Renal cortex interstitium (tissue), 15 donors: ENCODE measurements at places on chromosomes 16 and 17.

GRCh38 chr17:8622191-8622590, 8.3 kb downstream of the MYH10 start:
- no peak for DNase-seq

DNA sequence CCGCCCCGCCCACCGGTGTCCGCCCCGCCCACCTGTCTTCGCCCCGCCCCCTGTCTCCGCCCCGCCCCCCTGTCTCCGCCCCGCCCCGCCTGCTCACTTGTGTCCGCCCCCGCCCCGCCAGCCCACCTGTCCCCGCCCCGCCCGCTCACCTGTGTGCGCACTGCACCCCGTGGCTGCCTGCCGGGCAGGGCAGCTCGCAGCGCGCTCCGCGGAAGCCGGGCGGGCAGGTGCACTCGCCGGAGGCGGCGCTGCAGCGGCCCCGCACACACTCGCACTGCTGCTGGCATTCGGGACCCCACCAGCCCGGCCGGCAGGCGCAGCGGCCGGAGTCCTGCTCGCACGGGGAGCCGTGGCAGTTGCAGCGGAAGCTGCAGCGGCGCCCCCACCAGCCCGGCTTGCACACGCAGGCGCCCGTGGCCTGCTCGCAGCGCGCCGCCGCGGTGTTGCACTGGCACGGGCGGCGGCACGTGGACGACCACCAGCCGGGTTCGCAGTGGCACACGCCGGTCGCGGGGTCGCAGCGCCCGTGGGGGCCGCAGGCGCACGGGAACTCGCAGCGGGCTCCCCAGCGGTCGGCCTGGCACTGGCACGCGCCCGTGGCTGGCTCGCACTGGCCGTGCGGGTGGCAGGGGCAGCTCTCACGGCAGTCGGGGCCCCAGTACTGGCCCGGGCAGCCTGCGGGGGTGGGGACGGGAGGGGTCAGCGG, 2.1 kb downstream of the SCARF1 start:
- DNase-seq, result no peak

DNA sequence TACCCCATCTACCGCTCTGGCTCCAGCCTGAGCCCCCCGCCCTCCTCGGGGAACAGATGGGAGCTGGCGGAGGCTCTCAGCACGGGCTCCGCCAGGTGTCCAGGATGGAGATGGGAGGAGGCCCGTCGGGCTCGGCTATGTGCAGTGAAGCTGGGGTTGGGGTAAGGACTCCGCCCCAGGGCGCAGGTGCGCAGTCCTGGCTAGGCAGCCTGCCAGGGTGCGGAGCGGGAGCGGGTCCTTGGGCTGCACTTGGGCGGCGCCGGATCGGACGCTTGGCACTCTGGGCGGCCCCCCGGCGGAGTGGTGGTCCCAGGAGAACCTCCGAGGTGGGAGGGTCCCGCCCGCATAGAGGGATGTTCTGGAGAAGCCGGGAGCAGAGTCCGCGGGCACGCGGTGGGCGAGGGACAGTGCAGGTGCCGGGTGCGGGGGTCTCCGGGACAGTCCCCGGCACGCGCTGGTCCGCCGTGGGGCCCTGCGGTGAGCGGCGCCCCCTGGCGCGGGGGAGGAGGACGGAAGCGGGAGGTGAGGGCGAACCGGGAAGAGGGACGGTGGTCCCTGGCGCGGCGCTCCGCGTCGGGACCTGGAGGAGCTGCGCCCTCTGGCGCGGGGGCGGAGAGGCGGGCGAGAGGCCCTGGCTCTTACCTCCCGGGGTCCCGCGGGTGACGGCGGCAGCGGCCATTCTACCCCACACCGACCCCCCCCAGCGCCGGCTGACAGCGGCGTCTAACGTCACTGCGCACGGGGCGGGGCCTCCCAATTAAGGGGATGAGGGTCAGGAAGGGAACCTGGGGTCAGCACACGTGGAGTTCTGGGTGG, at the start of gene CAMTA2:
Gene CAMTA2, minus strand, starts transcription at position 725 of the 816 bp plus-strand sequence. CDS start 1,453 bp downstream, outside the sequence.
- peak; percentile 73 for DNase-seq

DNA sequence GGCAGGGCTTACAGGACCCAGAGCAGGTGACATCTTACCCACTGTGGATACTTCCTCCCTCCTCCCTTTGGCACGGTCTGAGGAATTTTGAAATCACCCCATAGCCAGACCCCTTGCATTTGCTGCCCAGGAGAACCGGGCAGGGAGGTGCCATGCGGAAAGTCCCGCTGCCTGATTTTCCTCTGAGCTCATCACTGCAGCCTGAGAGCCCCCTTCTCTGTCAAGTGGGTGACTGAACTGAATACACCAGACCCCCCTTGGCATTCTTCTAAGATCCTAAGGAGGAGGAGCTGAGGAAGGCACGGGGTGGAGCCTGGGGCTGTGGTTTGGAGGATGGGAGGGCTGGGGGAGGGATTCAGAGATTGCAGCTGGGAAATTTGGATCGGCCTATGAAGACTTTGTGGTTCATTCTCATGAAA, 173.4 kb downstream of the RAB11FIP4 start:
- DNase-seq, result no peak

- DNase-seq, result no peak
These were observed 7.1 kb downstream of the IGSF6 start for GRCh38 chr16:21645261-21645721.

GRCh38 chr16:16073001-16073545, 123.7 kb downstream of the ABCC1 start:
- DNase-seq, result no peak

DNA sequence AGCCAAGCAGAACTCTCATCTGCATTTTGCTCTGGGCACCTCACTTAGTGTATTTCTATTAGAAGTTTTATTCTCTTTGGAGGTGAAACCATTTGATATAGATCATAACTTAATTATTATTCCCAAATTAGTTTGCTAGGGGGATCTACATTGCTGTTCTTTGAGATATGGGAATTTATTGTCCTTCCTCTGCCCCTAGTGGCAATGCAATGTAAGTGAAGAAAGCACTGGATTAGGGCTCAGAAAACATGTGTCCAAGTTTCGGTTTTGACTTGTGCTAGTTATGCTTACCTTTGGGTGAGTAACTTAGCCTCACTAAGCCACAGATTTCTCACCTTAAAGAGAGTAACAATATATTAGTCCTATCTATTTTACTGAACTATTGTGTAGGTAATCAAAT, 2.9 kb downstream of the KRT39 start:
- no peak for DNase-seq

- no peak for DNase-seq
These were observed 24.6 kb downstream of the NME3 start for GRCh38 chr16:1746693-1747195.

- no peak for DNase-seq
These were observed 285.2 kb downstream of the SEC14L1 start for GRCh38 chr17:77425791-77426641.

DNA sequence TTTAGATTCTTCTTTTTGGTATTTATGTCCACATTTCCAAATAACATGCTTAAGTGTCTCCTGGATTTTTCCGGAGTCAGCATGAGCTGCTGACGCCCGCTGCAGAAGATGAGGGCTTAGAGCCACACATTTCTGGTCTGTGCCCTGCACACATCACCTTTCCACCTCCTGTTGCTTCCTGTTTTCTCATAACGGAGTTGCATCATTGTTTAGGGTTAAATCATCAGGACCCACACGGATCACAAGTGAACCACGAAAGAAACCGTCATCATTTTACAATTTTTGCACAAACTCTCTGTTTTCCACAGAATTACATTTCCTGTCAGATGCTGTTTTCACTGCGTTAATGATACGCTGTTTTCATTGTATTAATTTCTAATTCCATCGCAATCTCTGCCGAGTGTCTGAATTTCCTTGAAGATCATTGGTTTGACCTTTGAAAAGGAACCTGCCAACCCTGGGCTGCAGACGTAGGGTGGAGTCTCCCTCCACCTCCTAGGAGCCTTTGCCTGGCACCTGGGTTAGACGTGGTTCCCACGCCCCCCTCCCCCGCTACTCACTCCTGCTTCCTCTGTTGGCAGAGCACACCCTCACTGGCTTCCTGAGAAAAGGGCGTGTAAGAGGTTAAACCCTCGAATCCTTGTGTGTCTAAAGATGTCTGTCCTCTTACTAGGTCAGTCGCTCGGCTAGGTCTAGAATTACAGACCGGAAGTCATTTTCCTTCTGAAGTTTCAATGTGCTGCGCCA, 68.2 kb downstream of the RNF213 start:
- DNase-seq, result no peak

DNA sequence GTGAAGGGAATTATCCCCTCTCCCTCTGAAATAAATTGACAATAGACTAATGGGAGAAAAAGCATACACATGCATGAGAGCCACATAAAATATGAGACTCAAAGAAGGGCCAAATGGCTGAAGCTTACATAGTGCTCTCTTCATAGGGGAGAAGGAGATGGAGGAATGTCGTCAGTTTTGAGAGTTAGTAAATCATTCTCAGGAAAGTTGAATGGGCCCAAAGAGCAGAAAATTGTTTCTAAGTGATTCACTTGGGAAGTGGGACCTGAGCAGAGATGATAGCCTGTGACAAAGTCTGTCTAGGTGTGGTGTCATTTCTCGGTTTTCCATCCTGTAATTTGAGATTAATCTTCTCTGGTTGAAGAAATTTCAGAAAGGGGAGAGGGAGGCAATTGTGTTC, 35.0 kb downstream of the BCAS3 start:
- no peak for DNase-seq

- no peak for DNase-seq
These were observed 6.8 kb upstream of the RBFOX1 start for GRCh38 chr16:7325834-7326233.

GRCh38 chr17:17951524-17951923, 20.7 kb downstream of the TOM1L2 start:
- no peak for DNase-seq

DNA sequence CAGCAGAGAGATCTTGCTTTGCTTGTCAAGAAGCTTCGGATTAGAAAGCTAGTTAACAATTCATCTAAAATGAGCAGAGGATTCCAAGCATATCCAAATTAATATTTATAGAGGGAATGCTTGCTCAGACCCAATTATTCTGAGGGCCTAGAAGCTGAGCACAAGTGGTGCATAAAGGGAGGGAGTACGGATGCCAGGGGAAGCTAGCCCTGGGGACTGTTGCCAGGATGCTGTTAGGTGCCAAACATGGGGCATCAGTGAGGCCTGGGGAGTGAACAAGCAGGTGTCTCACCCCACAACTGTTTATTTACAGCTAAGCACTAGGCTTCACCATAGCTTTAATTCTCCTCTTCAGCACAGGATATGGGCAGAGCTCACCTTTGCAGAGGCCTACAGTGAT, 684.1 kb upstream of the C16orf82 start:
- DNase-seq, result no peak

GRCh38 chr16:63323055-63323454, 1286.8 kb upstream of the CDH8 start:
- no peak for DNase-seq

DNA sequence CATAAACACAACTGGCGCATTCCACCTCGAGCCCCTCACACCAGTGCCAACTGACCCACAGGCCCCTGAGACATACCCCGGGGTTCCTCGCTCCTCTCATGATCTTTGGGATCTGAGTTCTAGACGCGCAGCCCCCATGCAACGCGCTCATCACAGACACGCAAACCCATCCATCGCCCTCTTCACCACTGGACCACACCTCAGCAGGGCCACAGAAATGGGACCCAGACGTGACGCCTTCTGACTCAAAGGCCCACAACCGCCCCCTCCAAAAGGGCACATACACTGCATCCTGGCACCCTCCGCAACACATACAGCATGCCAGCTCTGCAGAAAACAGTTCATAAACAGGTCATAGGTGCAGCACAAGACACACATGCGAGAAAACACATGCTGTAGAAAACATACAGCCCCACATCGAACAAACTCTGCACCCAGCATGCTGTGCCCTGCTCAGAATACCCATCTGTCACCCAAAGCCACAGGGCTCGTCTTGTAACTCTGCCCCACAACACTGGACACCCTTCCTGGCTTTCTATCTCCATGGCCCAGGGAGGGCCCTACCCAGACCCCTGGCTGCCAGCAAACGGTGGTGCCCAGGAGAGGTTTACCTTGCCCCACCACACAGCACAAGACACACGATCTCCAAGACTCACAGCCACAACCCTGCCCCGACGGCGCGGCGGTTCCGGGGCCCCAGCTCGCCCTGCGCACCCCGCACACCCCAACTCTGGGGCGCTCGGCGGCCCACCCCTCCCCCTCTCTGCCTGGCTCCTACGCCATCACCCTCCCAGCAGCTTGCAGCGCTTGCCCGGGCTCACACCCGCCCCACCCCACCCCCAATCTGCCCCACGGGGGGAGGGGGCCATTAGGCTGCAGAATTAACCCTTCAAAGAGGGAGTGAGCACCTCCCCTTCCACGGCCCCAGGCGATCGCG, 887 bp downstream of the ZBTB4 start:
- DNase-seq, result no peak

DNA sequence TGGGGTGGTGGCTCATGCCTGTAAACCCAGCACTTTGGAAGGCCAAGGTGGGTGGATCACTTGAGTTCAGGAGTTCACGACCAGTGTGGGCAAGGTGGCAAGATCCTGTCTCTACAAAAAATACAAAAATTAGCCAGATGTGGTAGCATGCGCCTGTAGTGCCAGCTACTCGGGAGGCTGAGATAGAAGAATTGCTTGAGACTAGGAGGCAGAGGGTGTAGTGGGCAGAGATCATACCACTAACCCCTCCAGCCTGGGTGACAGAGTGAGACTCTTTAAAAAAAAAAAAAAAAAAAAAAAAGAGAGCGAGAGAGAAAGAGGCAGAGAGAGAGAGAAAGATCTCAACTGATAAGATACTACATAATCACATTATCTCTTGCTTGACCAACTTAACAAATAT, 45.9 kb downstream of the KANSL1 start:
- no peak for DNase-seq

DNA sequence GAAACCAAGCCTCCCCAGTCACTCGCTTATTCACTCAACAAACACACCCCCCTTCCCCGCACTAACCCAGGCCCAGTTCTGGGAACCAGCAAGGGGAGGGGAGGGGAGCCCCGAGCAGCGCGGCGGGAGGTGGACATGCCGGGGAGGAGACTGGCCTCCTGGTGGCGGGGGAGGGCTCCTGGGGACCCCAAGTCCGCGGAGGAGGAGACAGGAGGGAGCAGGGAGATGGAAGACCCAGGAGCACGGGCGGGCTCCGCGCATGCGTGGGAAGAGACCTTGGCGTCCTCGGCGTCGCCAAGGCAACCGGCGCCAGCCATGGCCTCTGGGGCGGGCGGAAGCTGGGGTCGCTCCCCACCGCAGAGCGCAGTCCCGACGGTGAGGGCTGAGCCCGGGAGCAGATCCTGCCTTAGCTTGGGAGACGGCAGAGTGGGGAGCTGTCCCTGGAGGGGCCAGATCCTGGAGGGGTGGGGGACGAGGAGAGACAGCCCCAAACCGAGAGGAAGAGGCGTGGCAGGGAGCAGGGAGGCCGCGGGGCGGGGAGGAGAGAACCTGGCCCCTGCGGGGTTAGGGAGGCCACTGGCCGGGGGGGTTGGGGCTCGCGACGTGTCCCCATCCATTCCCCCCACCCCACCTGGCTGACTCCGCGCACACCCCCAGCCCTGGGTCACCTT, at the start of gene PRR29:
Gene PRR29, plus strand, starts transcription at position 302 of the 671 bp plus-strand sequence. Its CDS starts 14 bp downstream, at position 316.
- DNase-seq, result peak; percentile 47

- DNase-seq, result no peak
These were observed 149.5 kb downstream of the TRIM37 start for GRCh38 chr17:58956997-58957724.

GRCh38 chr16:67248073-67248400, 742 bp upstream of the SLC9A5 start:
- no peak for DNase-seq

- no peak for DNase-seq
These were observed 8.2 kb upstream of the RPL27 start for GRCh38 chr17:42989726-42990652.

- DNase-seq, result no peak
These were observed 52.1 kb upstream of the CNEP1R1 start for GRCh38 chr16:49972961-49973360.

- DNase-seq, result no peak
These were observed 173.9 kb downstream of the LAT start for GRCh38 chr16:29158785-29159184.

GRCh38 chr16:73172241-73172972, 124.5 kb upstream of the ZFHX3 start:
- peak; percentile 83 for DNase-seq
